ENCODE measurements at places on chromosomes 3 and 15.

DNA sequence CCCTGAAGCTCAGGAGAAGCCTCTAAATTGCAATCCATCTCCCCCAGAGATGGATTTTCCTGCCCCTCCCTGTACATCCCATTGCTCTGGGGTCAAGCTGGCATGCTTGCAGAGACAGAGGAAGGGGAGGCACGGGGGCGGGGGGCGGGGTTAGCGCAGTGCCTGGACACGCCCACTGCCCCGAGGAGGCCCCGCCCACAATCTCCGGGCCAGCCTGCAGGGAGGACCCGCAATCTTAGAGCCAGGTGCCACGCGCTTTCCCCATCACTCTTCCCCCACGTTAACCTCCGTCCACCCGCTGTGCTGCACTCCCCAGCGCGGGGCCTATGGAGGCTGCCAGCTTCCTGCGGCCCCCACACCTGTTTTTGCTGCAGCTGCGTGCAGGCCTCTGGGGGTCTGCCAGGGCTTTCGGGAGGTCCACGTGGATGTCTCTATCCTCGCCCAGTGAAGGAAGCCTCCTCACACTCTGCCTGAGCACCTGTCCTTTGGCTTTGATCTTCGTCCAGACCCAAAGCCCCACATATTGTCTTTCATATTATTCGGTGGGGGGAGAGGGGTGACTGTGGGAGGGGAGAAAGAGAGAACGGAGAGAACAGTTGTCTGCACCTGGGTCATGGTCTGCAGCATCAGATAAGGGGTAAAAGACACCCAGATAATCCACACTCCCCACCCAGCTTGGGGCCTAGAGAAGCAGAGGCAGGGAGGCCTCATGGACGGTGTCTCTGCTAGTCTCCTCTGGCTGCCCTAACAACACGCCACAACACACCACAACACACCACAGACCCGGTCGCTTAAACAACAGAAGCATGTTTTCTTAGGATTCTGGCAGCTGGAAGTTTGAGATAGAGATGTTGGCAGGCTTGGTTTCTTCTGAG lies 118.0 kb upstream of the MEF2A start:
- DNase-seq, result no peak

DNA sequence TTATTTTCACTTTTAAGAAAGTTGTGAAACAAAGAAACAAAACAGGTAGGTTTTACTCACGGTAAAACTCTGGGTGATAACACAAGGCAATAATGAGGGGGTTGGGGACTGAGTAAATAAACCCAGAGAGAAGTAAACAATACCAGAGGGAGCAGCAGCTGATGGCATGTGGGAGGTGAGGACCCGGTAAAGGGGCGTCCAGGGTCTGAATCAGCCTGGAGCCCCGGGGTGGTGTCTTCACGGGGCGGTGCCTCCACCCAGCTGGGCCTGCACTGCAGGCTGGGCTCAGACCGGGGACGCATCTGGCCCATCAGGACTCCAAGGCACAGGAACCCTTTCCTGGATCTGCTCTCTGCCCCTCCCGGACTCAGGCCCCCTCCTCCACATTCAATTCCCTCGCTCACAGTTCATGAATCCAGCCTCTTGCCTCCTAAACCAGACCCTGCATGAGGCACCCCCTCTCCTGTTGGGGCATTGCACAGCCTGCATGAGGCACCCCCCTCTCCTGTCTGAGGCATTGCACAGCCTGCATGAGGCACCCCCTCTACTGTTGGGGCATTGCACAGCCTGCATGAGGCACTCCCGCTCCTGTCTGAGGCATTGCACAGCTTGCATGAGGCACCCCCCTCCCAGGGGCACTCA lies 73.9 kb upstream of the MFGE8 start:
- no peak for DNase-seq

- DNase-seq, result no peak
These were observed 32.3 kb downstream of the TKT start for GRCh38 chr3:53223541-53223966.

- no peak for DNase-seq
These were observed 13.2 kb downstream of the AAGAB start for GRCh38 chr15:67241132-67241855.

DNA sequence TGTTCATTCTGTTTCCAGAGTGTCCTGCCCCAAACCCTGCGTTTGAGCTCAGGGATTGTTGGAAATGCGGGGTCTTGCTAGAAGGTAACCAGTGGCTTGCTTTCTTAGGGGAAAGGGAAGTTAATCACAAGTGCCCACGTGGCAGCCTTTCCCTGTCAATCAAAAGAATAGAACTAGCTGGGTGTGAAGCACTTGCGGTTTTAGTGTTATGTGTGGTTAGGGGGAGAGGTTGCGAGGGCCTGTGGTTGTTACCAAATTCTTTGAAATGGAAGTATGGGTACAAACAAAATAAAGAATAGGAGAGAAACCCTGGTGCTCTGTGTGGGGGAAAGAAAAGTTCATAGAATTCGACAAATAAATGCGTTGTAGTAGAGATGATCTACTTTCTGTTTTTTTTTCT lies 67.6 kb downstream of the FNDC3B start:
- DNase-seq, result peak; percentile 25

DNA sequence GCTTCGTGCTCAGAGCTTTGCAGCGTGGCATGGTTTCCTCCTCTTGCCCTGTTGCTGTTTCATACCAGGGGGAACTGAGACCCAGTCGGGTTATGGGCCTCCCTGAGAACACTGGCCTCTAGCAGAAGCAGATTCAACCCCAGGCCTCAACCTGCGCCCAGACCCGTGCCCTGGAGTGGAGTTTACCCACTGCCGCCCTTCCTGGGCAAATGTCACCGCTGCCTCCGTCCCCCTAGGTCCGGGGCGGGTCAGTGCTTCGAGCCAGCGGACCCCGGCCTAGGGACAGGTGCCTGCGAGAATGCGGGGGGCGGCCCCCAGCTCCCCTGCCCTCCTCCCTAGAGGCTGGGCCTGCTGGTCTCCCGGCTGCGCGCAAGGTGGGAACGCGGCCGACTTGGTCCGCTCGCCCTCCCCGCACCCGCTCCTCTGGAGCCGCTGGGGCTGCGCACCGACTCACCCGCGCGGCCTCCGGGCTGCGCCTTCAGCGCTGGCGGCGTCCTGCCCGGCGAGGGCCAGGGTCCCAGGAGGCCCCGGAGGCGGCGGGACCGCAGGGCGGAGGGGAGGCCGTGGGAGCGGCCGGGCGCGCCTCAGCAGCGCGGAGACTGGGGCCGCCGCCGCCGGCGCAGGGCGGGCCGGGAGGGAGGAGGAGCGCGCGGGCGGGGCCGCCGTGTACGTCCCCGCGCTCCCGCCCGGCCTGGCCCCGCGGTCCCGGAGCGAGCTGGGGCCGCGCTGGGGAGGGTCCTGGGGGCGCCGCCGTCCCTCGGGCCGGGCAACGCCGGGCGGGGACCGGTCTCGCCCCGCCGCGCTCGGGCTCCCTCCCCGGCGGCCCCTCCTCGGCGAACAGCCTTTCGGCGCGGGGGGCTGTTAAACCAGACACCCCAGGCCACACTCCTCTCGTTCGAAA lies at the start of gene PIGZ:
Gene PIGZ (minus strand): TSS at position 601 of the 901 bp plus-strand sequence. CDS start 16,802 bp downstream, outside the sequence.
- peak; percentile 38 for DNase-seq

DNA sequence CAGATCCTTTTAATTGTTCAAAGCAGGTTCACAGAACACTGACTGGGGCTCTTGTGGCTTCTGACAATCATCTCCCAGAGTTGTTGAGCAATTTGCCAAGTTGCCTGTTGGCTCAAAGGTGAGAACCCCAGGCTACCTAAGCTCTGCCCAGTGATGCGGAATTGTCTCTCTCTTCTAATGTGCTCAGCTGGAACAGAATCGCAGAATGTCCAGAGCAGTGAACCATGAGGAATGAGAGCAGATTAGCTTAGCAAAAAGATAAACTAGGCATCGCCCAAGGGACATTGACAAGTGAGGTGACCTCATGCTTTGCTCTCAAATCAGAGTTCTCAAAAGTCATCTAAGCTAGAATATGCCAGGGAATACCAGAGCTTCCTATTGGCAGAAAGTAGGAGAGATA lies 148.1 kb downstream of the WDR76 start:
- no peak for DNase-seq

DNA sequence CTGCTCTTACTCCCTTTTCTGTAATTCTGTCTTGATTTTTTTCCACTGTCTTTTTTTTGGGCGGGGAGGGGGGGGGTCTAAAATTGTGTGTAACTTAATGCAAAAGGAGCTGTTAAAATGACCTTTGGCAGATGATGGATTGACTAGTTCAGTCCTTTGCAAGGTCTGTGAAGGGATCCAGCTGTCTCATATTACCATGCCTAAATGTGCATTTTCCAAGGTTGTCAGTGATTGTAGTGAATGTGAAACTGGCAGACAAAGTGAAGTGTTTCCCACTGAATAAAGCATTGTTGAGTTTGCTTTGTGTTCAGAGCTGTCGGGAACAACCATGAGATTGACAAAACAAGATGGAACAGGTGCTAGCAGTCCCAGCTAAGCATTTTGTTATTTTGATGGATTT lies 110.1 kb upstream of the SKOR1 start:
- peak; percentile 23 for DNase-seq

DNA sequence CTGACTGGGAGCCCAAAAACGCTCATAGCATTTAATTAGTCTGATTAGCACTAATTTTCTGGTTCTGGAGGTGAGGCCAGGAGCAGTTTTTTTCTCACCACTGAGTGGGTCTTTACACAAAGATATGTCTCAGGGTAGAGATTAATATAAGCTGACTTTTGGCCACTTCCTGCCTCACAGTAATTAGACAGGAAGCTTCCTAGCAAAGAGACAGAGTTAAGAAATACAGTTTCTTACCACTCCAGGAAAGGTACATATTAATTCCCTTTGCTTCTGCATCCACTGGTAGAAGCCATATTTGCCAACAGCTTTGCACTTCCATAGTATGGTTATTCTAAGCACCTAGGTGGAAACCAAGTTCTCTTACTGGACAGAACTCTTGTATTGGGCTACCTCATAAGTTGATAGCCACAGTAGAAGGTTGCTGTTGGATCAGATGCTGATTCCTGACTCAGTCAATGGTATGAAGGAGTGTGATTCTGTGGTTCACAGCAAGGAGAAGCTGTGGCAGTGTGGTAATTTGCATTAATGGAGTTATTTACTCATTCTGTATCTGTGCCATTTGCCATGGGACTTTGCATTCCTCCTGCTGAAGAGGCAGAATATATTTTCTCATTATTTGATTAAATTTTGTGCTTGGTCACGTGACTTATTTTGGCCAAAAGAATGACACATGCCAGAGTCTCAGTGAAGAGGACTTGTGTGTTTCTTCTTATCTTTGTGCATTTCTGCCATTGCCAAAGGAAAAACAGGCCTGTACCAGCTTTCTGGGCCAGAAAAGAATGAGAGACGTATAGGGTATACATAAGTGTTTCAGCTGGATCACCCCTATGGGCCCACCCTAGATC lies 17.5 kb upstream of the ZBTB20 start:
- no peak for DNase-seq

- no peak for DNase-seq
These were observed 129.4 kb downstream of the PGPEP1L start for GRCh38 chr15:98878172-98878571.

DNA sequence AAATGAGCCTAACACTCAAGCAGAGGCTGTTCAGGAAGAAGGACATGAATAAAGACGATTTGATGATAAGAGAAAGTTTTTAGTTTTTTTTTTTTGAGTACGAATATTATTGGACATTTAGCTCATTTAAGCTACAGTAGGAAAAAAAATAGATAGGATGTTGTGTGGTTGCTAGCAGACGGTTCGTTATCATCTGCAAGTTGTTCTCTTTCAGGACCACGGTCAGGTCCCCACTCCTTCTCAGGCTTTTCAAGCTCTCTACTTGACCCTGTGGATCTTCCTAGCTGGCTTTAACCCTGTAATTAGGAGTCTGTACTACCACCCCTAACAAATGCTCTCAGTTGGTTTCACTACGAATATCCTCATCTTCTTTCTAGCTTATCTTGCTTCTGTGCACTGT lies 1.1 kb downstream of the KCNH8 start:
- peak; percentile 58 for DNase-seq

DNA sequence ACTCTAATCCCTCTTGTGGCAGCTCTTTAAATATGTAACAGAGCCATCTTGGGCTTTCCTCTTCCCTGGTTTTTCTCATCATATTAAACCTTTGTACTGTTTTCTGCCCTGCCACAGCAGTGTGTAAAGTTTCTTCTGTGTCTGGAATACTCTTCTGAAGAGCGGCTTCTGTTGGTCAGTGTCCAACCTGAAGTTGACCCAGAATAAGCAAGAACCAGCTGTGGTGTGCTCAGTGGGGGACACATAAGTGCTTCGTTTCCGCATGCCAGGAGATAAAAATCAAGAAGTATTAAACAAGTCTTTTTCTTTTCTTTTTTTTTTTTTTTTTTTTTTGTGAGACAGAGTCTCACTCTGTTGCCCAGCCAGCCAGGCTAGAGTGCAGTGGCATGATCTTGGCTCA lies 173.2 kb upstream of the CHRM5 start:
- no peak for DNase-seq

- DNase-seq, result no peak
These were observed 62.5 kb downstream of the TRIM69 start for GRCh38 chr15:44798826-44799225.

- no peak for DNase-seq
These were observed 329.9 kb upstream of the TBL1XR1 start for GRCh38 chr3:177527182-177527581.

DNA sequence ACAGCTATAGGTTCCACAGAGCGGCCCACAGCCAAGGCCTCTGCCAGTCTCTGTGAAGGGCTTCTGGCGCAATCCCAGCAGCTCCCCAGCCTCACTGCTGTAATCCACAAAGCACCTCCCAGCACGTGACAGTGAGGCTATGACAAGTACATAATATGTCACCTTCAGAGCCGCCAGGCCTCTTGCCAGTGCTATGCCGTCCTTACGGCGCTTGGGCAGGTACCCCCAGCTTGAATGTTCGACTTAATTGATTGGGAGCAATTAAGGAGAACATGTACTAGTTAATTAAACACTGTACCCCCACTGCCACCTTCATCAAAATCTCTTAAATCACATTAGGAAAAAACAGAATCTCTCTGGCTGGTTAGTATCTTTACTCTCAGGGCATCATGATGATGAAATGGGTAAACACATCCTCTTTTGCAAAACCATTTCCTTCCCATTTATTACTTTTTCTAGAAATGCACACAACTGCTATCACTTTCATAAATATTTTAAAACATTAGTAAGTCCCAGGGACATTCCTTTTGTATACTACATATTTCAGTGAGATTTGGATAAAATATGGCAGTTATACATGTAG lies 169.9 kb downstream of the XXYLT1 start:
- no peak for DNase-seq

DNA sequence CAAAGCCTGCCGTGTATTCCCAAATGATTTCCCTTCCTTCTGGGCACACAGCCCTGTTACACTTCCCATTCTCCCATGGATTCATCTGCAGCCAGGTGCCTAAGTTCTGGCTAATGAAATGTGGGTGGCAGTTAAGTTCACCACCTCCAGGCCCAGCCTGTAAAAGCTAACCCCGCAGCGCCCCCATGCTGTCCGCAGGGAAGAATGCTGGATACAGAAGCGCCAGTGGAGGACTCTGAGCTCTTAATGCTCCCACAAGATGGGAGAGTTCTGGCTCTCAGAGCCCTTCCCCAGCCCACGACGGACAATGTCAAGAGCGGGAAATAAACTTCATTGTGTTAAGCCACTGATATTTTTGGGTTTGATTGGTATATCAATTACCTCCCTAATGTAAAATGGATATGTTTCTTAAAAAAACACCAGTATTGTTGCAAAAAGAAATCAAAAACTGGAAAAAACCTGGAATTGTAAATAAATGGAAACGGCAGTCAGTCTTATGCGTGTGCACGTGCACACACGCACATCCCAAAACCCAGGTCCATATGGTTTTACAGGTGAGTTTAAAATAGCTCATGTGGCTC lies 37.7 kb upstream of the FGD5 start:
- DNase-seq, result no peak

GRCh38 chr15:63668601-63669000 lies 71.4 kb downstream of the FBXL22 start:
- no peak for DNase-seq

- no peak for DNase-seq
These were observed 59.5 kb upstream of the TNFSF10 start for GRCh38 chr3:172582712-172583111.

- DNase-seq, result no peak
These were observed 30.2 kb upstream of the USP3 start for GRCh38 chr15:63473999-63474809.
